ENCODE measurements at places on chromosomes 11 and 22.

DNA sequence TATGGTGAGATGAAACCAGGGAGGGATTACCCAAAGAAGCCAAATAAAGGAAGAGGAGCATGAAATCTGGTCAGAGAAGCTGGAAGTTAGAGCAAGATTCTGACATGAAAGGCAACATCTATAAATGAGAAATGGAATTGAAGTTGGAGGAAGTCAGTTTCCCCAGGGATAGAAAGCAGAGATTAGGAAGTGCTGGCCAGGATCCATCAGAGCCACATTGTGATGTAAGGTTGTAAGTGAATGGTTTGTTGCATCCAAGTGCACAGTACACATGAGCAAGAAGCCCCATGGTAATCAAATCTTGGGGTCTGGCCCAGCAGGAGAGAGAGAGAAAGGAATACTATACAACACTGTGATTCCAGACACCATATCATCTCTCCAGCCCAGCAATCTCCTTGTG is 6.6 kb upstream of the NLRP10 start:
- peak; percentile 6 for DNase-seq

GRCh38 chr11:14500181-14500651 is 605 bp upstream of the COPB1 start:
- DNase-seq, result peak; percentile 45

- no peak for DNase-seq
Observed at GRCh38 chr22:50612528-50613221, 12.1 kb downstream of the MAPK8IP2 start.

DNA sequence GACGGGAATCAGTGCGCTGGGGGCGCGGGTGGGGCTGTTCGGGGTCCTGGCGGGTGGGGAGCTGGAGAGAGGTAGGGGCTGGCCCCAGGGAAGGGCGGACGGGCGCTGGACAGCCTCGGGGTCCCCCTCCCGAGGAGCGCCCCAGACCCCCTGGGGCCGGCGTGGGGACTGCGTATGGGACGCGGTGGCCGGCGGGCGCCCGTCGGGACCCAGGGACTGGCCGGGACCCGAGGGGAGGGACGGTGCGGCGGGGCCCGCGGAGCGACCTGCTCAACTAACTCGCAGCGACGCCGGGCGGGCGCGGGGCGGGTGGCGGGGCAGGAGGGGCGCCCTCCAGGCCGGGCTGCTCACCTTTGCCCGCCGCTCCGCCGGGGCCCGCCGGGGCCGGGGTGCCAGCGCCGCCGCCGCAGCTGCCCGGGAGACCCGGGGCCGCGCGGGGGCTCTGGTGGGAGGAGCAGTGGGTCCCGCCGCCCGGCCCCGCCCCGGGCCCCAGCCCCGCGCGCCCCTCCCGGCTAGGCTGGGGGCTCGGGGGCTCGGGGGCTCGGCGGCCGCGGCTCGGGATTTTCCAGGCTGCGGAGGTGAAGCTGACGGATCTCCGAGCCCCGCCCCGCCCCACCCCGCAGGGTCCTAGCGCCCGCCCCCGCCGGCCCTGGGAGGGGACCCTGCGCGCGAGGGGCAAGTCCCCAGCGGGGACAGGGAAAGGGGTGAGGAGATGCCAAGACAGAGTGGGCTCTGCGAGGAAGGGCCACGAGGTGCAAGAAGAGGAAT is 12.3 kb downstream of the STARD10 start:
- DNase-seq, result peak; percentile 26

GRCh38 chr22:36565159-36565507 is 36.2 kb upstream of the EIF3D start:
- no peak for DNase-seq

GRCh38 chr22:45970705-45971407 is 6.1 kb downstream of the WNT7B start:
- peak; percentile 68 for DNase-seq

GRCh38 chr22:26974914-26975803 is 317.8 kb downstream of the MIAT start:
- DNase-seq, result peak; percentile 72

DNA sequence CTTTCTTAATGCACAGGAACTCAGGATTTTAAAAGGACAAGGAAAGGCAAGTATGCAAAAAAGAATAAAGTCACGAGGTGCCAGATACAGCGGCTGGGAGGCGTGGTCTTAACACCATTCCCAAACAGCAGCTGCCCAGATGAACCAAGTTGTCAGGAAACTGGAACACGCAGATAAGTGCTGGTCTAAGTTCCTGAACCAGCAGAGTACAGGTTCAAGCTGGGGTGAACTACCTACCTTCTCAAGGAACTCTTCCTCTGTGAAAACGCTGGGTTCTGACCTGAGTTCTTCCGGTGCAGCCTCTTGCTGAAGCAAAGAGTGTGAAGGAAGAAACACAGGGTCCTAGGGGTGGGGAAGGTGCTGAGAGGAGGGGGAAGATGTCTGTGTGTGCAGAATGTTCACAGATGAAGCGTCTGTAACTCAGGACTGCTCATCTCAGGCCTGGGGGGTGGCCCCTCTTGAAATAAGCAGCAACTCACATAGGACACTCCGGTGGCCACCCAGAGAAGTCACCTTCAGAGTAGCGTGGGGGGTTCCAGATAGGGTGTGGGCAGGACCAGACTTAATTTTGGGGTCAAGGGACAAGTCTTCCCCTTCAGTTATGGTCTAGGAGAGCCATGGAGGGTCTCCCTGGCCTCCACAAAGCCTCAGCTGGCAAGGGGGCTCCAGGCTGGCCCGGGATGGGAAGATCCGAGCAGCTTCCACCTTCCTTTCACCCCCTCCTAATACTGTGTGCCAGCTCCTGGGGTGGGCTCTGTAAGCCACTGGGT is 3.2 kb downstream of the TPST2 start:
- no peak for DNase-seq

DNA sequence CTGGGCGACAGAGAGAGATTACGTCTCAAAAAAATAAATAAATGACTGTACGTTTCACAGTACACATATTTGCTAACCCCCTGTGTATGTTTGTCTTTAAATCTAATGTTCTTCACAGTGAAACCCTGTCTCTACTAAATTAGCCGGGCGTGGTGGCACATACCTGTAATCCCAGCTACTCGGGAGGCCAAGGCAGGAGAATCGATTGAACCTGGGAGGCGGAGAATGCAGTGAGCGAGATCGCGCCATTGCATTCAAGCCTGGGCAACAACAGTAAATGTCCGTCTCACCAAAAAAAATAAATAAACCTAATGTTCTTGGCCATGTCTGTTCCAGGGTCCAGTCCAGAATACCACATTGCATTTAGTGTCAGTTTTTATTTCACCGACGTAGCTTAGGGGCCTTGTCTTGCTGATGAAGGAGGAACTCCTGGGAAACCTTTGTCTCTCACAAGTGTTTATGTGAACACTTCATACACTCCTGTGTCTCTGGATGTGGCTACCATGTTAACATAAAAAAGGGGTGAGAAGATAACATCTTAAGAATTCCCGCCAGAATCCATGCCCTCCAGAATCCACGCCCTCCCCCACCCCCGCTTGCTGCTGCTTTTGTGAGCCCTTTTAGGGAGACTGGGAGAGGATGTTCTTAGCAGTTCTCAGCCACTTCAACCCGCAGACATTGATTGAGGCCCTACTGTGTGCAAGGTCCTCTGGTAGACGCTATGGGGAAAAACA is 5.0 kb upstream of the SERHL2 start:
- DNase-seq, result no peak

DNA sequence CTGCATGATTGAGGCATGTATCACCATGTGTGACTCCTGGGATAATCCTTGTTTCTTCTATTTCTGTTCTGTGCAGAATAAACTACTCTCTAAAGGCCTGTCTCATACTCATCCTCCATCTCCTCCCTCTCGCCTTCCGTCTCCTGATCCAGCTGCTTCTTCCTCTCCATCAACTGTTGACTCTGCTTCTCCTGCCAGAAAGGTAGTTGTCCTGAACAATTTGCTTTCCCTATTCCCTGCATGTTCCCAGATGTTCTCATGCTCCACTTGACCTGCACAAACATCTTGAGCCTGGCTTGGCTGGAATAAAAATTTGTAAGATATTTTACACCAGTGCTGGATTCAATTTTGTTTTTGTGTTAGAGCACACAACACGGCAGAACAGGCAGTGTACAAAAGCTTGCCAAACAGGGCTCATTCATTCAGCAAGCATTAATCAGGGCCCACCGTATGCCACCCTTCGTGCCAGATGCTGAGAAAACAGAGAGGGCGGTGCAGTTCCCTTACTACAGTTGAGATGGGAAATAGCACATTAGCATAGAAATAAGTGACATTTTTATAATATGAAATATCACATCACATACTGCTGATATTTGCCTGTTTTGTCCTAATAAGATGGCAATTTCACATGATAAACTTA is 133.3 kb upstream of the PARVA start:
- no peak for DNase-seq

GRCh38 chr11:61368646-61369045 is 6.5 kb downstream of the TMEM138 start:
- no peak for DNase-seq

- peak; percentile 49 for DNase-seq
Observed at GRCh38 chr11:13942971-13943381, 19.5 kb upstream of the SPON1 start.

DNA sequence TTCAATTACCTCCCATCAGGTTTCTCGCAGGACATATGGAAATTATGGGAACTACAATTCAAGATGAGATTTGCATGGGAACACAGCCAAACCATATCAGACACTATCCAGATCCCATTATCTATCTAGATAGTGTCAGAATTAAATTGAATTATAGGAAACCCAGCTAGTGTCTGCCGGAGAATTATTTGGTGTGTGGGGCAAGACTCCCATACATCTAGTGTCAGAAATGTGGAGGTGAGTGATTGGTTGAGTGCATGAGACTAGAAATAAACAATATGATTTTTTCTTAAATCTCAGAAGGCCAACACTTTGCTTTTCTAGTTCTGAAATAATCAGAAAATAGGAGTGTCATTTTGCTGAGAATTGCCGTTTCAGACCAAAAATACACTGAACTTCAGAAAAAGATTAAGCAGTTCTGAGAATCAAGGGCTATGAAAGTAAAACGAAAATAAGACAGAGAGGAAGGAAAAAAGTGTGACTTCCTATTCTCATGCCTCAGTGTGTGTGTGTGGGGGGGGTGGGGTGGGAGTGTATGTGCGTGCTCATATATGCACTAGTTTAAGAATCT is 21.3 kb downstream of the CASP12 start:
- no peak for DNase-seq

GRCh38 chr11:106917973-106918372 is 100.3 kb downstream of the GUCY1A2 start:
- DNase-seq, result peak; percentile 16

DNA sequence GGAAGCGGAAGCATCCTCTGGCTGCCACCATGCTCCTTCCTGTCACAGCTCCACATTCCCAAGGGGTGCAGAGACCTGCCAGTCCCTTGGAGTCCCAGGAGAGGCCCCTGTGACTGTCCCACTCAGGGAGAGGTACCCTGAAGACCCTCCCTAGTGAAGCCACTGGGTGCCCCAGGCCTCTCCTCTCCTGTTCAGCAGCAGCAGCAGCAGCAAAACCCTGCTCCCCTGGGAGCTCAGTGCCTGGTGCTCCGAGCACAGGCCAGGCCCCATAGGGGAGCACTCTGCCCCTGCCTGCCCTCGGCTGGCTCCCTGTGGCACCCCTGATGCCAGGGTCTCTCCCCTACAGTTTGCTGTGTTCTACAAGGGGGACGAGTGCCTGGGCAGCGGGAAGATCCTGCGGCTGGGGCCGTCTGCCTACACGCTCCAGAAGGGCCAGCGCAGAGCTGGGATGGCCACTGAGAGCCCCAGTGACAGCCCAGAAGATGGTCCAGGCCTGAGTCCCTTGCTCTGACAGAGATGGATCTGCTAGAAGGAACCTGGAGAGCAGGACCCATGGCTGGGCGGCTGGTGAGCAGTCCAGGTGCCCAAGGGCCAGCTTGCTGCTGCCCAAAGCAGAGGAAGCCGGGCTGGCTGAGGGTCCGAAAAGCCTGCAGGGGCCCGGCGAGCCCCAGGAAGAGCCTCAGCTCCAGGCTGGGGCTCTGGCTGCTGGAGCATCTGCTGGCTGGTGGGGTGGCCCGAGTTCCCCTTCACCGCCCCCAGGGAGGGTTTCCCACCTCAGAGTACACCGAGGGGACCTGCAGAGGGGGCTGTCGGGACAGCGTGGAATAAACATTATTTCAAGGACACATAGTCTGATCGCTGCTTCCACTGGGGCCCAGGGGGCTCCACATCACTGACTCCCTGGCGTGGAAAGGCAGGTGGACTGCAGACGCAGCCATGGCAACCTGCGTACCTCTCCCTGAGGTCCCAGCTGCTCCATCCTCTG is 21.3 kb downstream of the TRMU start:
- DNase-seq, result no peak

- peak; percentile 28 for DNase-seq
Observed at GRCh38 chr11:93842461-93842860, 8.0 kb downstream of the VSTM5 start.

DNA sequence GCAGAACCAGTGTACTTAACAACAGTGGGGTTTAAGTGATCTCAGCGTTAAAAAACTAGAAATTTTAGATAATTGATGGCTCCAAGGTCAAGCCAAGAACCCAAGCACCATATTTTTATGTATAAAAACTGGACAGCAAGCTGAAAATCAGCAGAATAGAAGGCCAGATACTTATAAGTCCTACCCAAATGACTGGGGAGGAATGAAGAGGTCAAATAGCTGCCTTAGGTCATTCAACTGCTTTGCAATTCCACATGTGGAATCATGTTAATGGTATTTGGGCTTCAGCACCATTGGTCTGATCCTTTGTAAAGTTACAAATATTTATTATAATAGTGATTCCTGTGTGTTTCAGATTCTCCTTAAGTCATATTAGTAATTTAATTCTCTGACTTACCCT is 108.4 kb downstream of the FAT3 start:
- peak; percentile 41 for DNase-seq

DNA sequence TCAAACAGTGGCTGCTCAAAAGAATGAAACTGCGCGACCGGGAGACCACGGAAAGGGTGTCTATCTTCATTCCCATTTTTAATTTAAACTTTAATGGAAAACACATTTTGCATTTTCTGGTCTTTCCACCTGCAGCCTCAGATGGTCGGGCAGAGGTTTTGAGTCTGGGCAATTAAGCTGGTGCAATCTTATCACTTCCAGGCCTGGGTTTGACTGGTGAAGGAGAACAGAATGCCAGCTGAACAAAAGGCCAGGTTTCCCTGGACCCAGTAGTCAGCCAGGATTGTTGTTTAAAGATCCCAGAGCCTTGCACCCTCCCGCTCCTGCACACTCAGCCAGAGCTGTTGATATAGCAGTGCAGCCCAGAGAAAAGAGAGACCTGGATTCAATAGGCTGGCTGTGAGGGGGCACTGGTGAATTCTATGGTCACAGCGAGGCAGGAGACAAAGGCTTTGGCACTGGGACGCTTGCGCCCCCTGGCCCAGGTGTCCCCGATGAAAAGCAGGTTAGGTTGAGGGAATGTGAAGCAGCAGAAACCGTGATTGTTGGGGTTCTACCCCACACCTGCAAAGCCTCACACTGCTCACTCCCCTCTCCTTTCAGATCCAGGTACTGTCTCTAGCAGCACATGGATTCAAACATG is 83.6 kb downstream of the FLI1 start:
- DNase-seq, result no peak
